DMS79 (cell line): ENCODE measurements at places on chromosomes 7 and 10.

DNA sequence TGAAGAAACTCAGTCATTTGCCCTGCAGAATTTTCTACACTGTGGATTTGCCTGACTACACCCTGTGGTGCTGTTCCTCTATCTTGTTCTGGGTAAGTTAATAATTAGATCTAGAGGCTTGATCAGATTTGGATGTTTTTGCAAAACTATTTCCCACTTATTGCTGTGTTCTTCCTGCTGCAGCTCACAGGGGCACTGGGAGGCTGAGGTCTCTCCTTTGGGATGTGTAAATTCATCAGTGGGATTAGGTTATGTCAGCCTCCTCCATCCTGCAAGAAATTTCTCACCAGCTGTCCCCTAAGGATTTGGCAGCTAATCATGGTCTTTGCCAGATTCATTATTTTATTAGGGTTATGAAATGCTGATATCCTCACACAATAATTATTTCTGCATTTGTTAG is 148.1 kb upstream of the ZNF32 start:
- no peak for DNase-seq

DNA sequence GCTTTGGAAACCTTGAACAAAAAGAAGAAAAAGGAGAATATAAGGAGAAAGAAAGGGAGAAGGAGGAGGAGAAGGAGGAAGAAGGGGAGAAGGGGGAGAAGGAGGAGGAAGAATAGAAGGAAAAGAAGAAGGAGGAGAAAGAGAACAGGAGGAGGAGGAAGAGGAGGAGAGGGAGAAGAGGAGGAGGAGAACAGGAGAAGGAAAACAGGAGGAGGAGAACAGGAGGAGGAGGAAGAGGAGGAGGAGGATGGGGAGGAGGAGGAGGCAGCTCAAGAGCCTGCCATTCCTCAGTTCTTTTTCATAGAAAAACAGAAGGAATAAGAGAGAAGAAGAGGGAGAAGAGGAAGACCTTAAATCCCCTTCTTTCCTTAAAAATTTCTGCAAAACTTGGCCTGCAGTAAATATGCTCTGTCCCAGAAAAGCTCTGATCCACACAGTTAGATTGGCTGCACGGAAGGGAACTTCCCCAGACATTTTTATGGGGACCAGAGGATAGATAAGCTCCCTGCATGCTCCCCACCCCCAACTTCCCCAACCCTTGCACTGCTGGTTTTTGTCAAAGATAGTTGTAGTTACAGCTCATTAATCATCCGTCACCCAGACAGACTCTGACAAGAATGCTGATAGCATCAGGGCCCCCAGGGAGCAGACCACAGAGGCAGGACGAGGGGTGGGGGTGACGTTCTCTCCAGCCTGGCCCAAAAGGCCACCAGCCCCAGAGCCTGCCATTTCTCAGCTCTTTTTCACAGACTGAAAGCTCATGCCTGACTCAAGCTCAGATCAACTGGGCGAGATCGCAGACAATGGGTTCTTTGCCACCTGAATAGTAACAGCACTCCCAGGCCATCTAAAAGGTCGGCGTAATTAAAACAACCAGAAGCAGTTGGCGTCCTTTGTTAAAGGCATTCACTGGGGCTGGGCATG is 34.5 kb upstream of the LYZL1 start:
- no peak for DNase-seq

DNA sequence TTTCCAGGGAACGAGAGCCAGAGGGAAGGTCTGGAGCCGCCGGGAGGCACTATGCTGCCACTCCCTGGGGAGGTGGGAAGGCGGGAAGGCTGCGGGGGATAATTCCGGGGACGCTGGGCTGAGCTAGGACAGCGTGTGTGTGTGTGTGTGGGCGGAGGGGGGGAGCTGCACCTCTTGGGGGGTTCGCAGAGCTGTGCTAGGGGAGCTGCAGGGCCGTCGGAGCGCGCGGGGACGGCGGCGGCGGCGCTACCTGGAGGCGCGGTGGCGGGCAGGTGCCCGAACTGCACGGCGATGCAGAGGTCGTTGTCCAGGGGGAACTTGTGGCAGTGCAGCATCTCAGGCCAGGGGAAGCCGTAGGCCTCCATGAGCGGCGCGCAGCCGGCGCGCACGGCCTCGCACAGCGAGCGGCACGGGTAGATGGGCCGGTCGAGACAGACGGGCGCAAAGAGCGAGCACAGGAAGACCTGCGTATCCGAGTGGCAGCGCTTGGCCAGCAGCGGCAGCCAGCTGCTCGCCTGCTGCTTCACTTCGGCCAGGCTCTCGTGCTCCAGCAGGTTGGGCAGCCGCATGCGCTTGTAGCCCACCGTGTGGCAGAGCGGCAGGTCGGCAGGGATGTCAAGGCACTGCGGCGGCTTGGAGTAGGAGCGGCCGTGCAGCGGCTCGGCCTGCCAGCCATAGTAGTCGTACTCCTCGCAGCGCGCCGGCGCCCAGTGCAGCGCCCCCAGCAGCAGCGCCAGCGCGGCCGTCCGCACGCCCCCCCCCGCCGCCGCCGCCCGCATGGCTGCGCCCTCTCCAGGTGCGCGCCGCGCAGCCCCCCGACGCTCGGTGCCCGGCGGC is 526 bp downstream of the SFRP5 start:
- no peak for DNase-seq

DNA sequence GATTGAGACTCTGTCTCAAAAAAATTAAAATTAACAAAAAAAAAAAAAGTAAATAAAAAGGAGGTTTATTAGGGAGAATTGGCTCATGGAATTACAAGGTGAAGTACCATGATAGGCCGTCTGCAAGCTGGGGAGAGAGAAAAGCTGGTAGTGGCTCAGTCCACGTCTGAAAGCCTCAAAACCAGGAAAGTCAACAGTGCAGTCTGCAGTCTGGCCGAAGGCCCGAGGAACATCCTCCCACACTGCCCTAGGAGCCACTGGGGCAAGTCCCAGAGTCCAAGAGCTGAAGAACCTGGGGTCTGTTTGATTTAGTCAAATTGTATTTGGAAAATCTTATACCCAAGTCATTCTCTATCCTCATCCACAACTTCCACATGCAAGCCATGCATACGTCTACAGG is 59.0 kb upstream of the RAB18 start:
- no peak for DNase-seq

- DNase-seq = no peak
These were observed 25.6 kb downstream of the PRLHR start for GRCh38 chr10:118569882-118570252.

GRCh38 chr7:29043576-29043975 is 85.4 kb upstream of the TRIL start:
- no peak for DNase-seq

GRCh38 chr7:21944616-21945453 is 864 bp downstream of the CDCA7L start:
- peak; percentile 32 for DNase-seq

GRCh38 chr10:103060575-103060974 is 132.5 kb downstream of the NT5C2 start:
- no peak for DNase-seq

GRCh38 chr7:47301657-47302295 is 280.1 kb downstream of the TNS3 start:
- DNase-seq = no peak

- no peak for DNase-seq
These were observed 501.7 kb upstream of the SORCS1 start for GRCh38 chr10:107666214-107666613.

DNA sequence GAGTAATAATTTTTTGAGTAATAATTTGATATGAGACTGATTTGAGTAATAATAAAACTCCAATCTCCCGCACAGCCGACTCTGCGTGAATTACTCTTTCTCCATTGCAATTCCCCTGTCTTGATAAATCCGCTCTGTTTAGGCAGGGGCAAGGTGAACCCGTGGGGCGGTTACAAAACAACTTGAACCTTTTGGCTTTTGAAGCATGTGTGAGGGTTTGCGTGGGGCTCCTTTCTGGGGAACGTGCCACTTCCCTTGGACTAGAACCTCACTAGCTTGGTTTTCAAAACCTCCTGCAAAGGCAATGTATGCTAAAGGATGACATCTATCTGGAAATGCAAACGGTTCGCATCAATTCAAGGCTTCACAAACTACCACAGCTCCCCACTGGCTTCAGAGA is 1.5 kb downstream of the CRPPA start:
- no peak for DNase-seq

GRCh38 chr10:10126218-10126617 is 891.5 kb upstream of the CELF2 start:
- no peak for DNase-seq

DNA sequence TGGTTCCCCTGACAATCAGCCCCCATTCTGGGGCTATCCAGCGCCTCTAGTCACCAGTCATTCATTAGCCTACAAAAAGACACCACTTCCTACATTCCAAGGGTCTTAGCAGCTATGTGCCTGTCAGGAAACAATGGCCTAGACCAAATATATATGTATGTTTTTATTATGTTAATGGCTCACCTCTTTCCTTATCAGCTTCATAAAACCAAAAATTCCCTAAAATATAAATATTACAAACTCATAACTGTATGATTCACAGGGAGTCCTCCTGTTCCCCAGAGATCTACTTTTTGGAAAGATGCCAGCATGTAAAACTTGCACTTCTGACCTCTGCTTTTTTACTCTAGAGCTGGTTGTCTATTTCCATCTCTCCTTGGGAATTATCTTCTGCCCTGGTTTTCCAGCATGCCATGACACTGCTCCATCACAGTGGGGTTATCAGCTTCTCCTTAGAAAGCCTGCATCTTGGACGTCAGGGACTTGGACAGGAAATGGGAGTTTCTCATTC is 79.2 kb downstream of the ABCA13 start:
- DNase-seq = no peak

DNA sequence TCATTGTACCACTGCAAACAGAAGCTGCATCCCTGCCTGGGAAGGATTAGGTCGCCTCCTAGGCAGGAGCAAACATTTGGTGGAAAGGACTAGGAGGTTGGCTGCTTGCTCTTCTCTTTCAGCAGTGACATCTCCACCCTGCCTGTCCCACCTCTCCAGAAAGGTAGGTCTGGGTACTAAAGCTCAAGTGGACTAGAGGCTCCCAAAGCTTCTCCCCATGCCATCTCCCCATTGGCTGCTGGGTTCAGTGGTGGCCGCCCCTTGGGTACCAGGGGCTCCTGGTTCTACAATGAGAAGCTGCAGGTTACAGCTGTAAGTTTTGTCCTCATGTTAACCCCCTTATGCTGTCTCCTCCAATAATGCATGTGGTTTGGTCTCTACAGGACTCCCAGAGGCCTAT is 180.7 kb upstream of the MKI67 start:
- no peak for DNase-seq

GRCh38 chr7:47452295-47452694 is 129.6 kb downstream of the TNS3 start:
- DNase-seq = no peak

- no peak for DNase-seq
These were observed 1025.6 kb upstream of the C7orf33 start for GRCh38 chr7:147564786-147565476.

- no peak for DNase-seq
These were observed 29.7 kb downstream of the STOX1 start for GRCh38 chr10:68857005-68857404.

- no peak for DNase-seq
These were observed 13.0 kb downstream of the OGDHL start for GRCh38 chr10:49749144-49749543.

- no peak for DNase-seq
These were observed 12.5 kb upstream of the INTS1 start for GRCh38 chr7:1516586-1517251.

DNA sequence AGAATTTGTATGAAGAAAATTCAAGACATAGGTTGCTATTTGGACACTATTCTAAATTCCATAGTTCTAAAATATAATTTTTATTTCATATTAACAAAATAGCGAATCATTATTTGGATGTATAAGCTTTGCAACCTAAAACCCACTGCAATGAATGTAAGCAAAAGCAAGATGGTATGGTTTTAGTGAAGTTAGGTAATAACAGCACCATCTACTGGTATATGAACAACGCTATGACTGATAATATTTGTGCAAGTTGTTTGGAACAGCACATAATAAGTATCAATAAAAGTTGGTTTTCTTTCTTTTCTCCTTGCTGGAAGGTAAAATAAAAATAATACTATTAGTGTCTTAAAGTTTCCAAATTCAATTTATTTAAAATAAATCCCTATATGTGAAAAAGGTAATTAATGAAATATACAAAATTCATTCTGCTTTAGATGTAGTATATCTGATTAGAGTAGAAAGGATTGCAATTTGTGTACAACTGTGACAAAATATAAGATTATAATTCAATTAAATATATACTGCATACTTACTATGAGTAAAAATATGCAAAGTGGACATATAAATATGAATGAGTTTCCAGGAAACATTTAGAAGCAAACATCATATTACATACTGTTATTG is 79.0 kb upstream of the LSM8 start:
- DNase-seq = no peak

DNA sequence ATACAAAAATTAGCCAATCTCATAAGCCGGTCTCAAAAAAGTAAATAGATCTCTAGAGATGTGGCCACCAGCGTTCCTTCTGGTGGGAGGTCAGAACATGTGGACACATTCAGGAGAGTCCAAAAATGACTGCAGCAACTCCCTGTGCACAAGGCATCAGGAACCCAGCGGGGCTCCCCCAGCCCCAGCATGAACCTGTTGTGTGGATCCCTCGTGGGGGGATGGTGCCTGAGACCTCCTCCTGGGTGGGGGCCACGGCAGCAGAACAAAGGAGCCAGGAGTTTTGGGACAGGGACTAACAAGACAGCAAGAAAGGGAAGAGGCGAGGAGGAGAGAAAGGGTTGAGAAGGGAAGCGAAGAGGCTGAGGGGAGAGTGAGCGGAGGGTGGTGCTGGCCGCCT is 121.8 kb downstream of the WDR37 start:
- no peak for DNase-seq

DNA sequence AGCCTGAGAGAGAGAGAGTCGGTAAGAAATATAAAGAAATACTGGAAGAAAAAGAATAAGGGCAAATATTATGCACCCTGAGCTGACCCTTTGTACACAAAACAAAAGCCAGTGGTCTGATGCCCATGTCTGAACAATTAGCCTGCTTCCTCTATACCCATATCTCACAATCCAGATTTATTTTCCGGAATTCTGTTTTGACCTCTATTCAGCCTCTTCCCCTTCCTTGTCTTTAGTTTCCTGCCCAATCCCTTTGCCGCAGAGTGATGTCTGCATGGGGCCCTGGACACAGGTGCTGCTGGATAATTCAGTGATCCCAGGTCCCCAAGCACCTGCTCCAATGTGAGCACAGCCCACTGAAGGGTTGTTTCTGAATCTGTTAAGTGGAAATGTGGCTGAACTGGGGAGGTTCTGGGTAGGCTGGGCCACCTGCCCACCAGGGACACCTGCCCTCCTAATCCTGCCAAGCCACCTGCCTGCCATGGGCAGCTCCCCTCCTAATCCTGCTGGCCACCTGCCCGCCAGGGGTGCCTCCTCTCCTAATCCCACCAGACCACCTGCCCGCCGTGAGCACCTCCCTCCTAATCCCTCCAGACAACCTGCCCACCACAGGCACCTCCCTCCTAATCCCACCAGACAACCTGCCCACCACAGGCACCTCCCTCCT is 23.0 kb downstream of the ADGRA1 start:
- no peak for DNase-seq

GRCh38 chr10:96588616-96589419 is 2.0 kb upstream of the TM9SF3 start:
- no peak for DNase-seq

DNA sequence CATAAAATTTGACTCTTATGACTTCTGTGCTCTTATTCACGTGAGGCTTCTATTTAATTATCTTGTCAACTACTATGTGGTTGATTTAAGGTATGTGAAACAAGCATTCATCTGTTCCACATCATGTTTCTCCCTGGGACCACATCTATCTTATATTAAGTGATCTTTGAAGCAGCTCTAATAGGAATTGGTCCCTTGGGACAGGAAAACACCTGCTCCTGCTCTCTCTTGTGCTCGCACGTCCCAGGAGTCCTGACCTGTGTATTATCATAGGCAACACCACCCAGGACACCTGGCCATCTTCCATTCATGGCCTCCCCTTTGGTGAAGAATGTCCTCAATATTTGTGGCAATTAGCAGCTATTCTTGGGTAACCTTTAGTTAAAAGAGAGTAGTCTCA is 269.2 kb downstream of the NRG3 start:
- DNase-seq = no peak
